ENCODE measurements at places on chromosomes 7 and 10.
A peak's percentile ranks its signal among the peaks of the same experiment; 100 is the strongest.

- no peaks in the 10 kb centered on the region for H3K36me3 ChIP-seq
- no peak overlapping the region for H3K27ac ChIP-seq
- H3K27me3 ChIP-seq = no peaks in the 10 kb centered on the region
- no peak overlapping the region for H3K4me3 ChIP-seq
Observed at GRCh38 chr7:40393660-40394059, 258.9 kb downstream of the SUGCT start.

- H3K27me3 ChIP-seq = no peaks in the 10 kb centered on the region
- no peak for DNase-seq
- H3K36me3 ChIP-seq = peaks cover 6% of the 10 kb centered on the region
- H3K27ac ChIP-seq = no peak overlapping the region
Observed at GRCh38 chr10:92219559-92219958, 71.3 kb downstream of the CPEB3 start.

- peak; percentile 47 for DNase-seq
- H3K36me3 ChIP-seq = no peaks in the 10 kb centered on the region
- H3K27me3 ChIP-seq = no peaks in the 10 kb centered on the region
- H3K4me1 ChIP-seq = peaks cover 41% of the 10 kb centered on the region
Observed at GRCh38 chr10:70982443-70982842, 94.1 kb upstream of the PCBD1 start.

DNA sequence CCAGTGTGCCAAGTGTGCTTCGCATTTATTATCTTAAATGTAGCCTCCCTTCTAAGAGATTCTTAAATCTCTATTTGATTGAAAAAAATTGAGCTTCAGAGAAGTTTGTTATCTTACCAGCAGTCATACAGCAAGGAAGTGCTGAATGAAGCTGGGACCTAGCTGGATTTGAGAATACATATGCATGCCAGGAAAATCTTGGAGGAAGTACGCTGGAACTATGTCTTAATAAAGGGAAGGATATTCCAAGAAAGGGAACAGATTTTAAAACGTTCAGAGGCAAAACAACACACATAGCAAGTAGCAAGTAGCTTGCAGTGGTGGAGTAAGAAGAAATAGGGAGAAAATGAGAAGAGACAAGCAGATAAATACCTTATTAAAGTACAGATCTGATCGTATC lies 1.5 kb downstream of the CFAP70 start:
- H3K27me3 ChIP-seq = peaks cover 8% of the 10 kb centered on the region
- no peak overlapping the region for H3K27ac ChIP-seq
- H3K4me1 ChIP-seq = peaks cover 16% of the 10 kb centered on the region
- DNase-seq = no peak

DNA sequence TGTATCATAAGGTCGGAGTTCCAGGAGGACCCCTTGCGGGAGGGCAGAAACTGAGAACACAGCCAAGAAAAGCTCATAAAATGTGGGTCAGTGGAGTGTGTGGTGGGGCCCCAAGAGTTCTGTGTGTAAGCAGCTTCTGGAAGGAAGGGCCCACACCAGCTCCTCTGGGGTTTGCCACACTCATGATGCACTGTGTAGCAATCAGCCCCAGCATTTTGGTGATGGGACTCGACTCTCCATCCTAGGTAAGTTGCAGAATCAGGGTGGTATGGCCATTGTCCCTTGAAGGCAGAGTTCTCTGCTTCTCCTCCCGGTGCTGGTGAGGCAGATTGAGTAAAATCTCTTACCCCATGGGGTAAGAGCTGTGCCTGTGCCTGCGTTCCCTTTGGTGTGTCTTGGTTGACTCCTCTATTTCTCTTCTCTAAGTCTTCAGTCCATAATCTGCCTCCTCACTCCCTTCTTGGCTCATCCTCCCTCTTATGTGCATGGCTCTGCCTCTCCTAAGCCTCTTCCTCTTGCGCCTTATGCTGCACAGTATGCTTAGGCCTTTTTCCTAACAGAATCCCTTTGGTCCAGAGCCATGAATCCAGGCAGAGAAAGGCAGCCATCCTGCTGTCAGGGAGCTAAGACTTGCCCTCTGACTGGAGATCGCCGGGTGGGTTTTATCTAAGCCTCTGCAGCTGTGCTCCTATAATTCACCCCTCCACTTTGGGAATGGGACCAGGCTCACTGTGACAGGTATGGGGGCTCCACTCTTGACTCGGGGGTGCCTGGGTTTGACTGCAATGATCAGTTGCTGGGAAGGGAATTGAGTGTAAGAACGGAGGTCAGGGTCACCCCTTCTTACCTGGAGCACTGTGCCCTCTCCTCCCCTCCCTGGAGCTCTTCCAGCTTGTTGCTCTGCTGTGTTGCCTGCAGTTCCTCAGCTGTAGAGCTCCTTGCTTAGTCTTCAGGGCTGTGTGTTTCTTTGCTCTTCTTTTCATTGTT lies 17.8 kb downstream of the PRSS2 start:
- H3K27me3 ChIP-seq = no peaks in the 10 kb centered on the region
- DNase-seq = no peak
- peak overlapping the region; percentile 99 for H3K4me3 ChIP-seq
- H3K4me1 ChIP-seq = peaks cover 33% of the 10 kb centered on the region

GRCh38 chr10:114694062-114694461 lies 36.0 kb upstream of the ABLIM1 start:
- peaks cover 26% of the 10 kb centered on the region for H3K27me3 ChIP-seq
- peak overlapping the region; percentile 39 for H3K27ac ChIP-seq
- peaks cover 12% of the 10 kb centered on the region for H3K4me1 ChIP-seq
- no peaks in the 10 kb centered on the region for H3K36me3 ChIP-seq
- peak; percentile 63 for DNase-seq

- no peaks in the 10 kb centered on the region for H3K4me1 ChIP-seq
- H3K27ac ChIP-seq = no peak overlapping the region
- H3K27me3 ChIP-seq = peaks cover 5% of the 10 kb centered on the region
- no peaks in the 10 kb centered on the region for H3K36me3 ChIP-seq
Observed at GRCh38 chr7:43195768-43196167, 83.3 kb downstream of the HECW1 start.

GRCh38 chr10:133162178-133162909 lies 2.3 kb downstream of the KNDC1 start:
- H3K36me3 ChIP-seq = no peaks in the 10 kb centered on the region
- H3K4me3 ChIP-seq = no peak overlapping the region
- H3K4me1 ChIP-seq = no peaks in the 10 kb centered on the region
- no peak overlapping the region for H3K27ac ChIP-seq
- H3K27me3 ChIP-seq = peaks cover 11% of the 10 kb centered on the region

GRCh38 chr10:43851030-43851429 lies 202.3 kb upstream of the ZNF32 start:
- no peak overlapping the region for H3K4me3 ChIP-seq
- H3K27me3 ChIP-seq = no peaks in the 10 kb centered on the region
- peaks cover 7% of the 10 kb centered on the region for H3K4me1 ChIP-seq
- no peaks in the 10 kb centered on the region for H3K36me3 ChIP-seq
- DNase-seq = no peak
- no peak overlapping the region for H3K27ac ChIP-seq

DNA sequence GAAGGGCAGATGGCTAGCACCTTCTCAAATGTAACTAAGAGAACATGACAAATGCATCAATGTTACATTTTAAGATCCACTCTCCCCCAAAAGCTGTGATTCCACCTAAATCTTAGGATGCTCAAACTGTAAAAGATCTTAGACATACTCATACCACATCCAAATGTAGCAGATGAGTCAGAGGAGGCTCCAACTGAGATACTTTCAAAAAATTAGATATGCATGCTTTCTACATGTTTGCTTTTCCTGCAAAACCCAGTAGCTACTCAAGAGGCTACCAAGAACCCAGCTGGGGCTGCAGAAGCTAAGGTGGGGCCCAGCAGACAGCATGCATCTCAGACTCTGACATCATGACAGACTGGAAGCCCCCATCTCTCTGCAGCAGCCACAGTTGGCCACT lies 31.4 kb upstream of the FRMD4A start:
- peaks cover 17% of the 10 kb centered on the region for H3K27me3 ChIP-seq
- H3K36me3 ChIP-seq = no peaks in the 10 kb centered on the region
- H3K27ac ChIP-seq = no peak overlapping the region
- no peak for DNase-seq

DNA sequence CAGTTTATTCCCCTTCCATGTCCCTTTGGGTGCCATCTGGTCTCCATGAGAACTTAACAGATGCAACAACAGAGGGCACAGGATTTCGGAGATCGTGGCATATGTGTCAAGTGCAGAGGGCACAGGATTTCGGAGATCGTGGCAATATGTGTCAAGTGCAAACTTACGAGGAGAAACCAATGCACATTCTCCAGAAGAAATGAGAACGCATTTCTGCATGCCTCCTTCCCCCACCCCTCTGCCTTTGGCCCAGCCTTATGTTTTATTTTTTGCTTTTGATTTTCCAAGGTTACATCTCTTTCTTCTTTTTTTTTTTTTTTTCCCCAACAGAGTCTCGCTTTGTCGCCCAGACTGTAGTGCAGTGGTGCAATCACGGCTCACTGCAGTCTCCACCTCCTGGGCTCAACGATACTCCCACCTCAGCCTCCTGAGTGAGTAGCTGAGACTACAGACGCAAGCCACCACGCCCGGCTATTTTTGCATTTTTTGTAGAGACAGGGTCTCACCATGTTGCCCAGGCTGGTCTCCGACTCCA lies 586 bp upstream of the ANKRD26 start:
- peak overlapping the region; percentile 84 for H3K27ac ChIP-seq
- H3K36me3 ChIP-seq = peaks cover 17% of the 10 kb centered on the region
- peaks cover 43% of the 10 kb centered on the region for H3K4me1 ChIP-seq

DNA sequence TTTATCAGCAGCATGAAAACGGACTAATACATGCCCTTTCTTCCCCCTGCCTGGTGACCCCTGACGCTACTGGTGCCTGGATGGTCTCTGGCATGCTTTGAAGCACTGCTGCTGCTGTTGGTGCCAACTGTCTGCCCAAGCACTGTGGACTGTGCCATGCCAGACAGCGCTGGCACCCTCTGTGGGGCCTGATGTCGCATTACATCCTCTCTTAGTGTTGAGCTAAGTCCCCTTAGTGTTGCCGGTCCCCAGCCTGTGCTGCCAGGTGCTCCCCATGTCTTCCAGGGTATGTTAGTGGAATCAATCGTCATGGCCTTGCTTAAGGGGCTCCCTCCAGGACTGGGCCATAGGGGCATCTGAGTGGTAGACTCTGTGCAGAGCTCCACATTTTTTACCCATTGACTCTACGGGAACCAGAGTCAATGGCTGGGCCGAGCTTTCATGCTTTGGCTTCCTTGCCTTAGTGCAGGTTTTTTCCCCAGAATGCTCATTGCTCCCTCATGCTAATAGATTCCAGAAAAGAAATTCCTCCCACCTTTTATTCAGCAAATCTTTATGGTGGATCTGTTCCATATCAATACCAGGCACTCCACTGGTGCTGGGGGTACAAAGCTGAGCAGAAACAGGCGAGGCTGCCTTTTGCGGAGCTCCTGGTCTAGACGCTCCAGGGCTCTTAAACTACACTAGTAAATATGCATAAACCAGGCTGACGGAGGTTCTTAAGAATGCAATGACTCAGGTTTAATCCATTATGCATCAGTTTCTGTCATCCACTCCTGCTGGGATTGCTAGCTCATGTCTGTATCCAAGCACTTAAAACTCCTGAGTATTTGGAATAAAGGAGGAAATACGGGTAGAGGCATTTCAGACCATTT lies 21.8 kb upstream of the MRC1 start:
- H3K36me3 ChIP-seq = no peaks in the 10 kb centered on the region
- H3K27me3 ChIP-seq = no peaks in the 10 kb centered on the region
- no peak for DNase-seq
- no peak overlapping the region for H3K27ac ChIP-seq

DNA sequence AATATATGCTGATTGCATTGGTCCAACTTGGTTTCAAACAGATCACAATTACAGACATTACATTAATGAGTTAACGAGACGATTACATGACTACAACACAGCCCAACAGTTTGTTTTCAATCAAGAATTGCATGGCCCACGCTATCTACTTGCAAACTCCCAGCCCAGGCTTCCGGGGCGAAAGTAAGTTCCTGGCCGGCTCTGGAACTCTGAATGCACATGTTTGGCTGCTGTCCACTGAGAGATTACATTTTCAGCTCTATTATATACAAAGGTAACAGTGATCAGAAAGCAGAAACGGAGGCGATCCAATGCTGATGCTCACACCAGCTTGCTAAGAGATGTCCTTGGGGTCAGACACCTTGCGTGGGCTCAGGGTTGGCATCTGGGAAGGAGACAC lies 206.3 kb downstream of the FANK1 start:
- H3K4me3 ChIP-seq = no peak overlapping the region
- H3K36me3 ChIP-seq = no peaks in the 10 kb centered on the region
- no peaks in the 10 kb centered on the region for H3K4me1 ChIP-seq
- no peak for DNase-seq
- H3K27me3 ChIP-seq = no peaks in the 10 kb centered on the region
- no peak overlapping the region for H3K27ac ChIP-seq

DNA sequence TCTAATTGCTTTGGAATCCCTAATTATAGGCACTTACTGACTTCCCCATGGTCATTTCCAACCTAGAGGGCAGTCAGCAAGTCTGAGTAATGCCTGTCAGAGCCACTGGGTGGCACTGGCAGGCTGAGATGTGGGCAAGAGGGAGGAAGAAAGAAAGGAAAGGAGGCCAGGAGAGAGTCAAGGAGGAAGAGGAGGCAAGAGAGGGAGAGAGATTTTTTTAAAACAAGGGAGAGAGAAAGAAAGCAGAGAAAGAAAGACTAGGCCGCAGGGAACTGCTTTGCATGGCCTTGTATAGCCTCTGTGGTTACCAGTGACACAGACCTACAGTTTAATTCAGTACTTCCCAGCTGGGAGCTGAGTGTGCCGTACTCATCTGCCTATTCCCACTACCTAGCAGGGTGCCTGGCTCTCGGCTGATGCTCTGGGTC lies 210.4 kb upstream of the ADO start:
- H3K4me1 ChIP-seq = peaks cover 5% of the 10 kb centered on the region
- no peaks in the 10 kb centered on the region for H3K36me3 ChIP-seq
- peak; percentile 61 for DNase-seq
- H3K27me3 ChIP-seq = peaks cover 29% of the 10 kb centered on the region
- H3K4me3 ChIP-seq = no peak overlapping the region
- no peak overlapping the region for H3K27ac ChIP-seq

DNA sequence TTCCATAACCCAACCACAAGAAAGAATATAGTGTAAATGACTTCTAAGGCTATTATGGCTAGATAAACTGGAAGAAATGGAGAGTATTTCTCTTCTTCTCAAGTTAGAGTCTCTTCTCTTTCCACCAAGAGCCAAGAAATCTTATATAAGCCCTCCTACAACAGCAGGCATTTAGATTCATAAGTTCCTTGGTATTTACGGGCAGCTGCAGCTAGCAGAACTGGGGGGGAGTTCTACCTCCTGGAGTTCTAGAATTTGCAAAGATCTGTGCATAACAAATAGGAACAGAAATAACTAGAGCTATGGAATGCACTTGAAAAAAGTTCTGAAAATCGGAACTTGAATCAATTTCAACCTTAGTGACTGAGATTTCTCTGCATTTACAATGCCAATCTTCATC lies 715.2 kb upstream of the GRM3 start:
- H3K4me1 ChIP-seq = no peaks in the 10 kb centered on the region
- DNase-seq = no peak
- no peaks in the 10 kb centered on the region for H3K36me3 ChIP-seq

DNA sequence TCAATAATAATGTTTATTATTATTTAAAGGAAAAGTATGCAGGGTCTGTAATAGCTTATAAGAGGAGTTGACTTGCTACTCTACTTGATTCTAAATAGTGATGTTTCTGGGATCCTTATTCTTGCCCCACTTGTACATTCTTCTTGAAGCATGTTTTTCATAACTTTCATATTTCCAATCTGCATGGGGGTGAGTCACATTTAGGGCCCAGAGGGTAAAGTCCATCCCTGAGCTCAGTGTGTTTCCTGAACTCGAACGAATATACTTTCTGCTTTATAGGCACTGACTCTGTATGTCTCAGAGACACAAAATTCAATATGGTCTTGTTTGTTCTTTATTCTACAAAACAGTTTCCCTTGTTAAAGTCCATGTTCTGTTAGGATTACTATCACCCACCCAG lies 61.0 kb upstream of the SMIM30 start:
- H3K36me3 ChIP-seq = no peaks in the 10 kb centered on the region
- no peaks in the 10 kb centered on the region for H3K4me1 ChIP-seq
- no peak for DNase-seq
- no peak overlapping the region for H3K27ac ChIP-seq
- no peaks in the 10 kb centered on the region for H3K27me3 ChIP-seq
